ENCODE measurements at places on chromosomes 16 and 17.

DNA sequence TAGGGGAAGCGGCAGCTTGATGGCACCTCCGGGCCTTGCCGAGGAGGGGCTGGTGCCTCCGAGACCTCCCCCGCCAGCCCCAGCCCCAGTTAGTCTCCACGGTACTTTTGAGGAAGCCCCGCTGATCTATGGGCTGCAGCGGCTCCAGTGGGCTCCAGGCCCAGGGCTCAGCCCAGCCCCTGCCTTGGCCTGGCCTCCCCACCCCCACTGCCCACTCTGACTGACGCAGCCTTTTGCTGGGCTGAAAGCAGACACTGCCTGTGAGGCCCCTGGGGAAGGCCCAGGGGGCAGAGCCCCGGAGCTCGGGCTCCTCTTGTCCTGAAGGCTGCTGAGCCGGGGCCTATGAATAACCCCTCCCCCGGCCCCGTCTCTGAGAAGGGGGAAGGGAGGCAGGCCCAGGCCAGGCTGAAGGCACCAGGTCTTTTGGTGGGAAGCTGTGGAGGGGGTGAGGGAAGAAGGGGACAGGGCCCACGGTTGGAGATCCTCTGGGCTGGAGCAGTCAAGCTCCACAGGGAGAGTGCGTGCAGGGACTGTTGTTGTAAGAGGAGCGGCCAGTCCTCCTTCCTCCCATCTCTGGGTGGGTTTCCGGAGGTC, 7.5 kb upstream of the SMTNL2 start:
- no peak for DNase-seq

- DNase-seq = no peak
Observed at GRCh38 chr16:50079397-50080140, 13.8 kb downstream of the HEATR3 start.

DNA sequence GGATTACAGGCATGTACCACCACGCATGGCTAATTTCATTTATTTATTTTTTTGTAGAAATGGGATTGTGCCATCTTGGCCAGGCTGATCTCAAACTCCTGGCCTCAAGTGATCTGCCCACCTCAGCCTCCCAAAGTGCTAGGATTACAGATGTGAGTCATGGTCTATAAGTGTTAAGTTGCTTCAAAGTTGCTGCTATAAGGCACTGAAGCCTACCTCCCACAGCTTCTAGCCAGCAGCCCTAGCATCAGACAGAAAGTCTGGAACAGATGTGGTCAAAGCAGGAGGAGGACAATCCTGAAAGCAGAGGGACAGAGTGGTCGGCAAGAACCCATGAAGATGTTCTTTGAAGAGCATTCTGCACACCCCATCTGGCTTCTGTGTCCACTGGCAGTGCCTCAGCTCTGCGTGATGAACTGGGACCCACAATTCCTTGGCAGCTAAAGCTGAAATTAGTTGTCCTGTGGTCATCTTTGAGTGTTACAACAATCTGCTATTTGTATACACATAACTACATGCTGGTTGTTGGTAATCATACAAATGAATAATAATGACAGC, 11.2 kb downstream of the MAP3K14 start:
- no peak for DNase-seq

DNA sequence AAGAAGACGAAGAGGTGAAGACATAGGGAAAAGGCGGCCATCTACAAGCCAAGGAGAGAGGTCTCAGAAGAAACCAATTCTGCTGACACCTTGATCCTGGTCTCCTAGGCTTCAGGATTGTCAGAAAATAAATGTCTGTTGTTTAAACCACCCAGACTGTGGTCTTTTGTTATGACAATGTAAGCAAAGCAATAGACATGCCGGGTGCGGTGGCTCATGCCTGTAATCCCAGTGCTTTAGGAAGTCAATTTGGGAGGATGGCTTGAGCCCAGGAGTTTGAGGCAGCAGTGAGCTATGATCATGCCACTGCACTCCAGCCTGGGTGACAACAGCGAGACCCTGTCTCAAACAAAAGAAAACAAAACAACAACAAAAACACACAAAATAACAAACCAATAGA, 64.4 kb downstream of the HAPSTR1 start:
- DNase-seq = no peak

DNA sequence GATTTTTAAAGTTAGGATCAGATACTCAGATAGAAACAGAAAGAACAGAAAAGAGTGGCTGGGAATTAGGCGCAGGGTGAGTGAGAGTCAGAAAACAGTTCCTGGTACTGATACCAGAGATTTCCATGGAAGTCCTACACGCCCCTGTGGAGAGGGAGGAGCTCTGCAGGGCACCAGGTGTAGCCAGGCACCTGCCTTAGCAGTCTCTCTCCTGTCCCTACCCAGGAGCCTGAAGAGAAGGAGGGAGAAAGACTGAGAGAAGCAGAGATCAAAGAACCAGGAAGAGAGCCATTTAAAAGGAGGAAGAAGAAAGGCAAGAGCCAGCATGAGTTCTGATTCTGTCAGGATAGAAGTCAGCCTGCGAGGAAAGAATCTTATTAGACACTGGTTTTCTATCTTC, 65.0 kb downstream of the CBLN1 start:
- no peak for DNase-seq

- no peak for DNase-seq
Observed at GRCh38 chr17:17787568-17787967, 49.2 kb downstream of the SREBF1 start.

GRCh38 chr17:64326030-64326419, 63.0 kb upstream of the TEX2 start:
- DNase-seq = no peak

GRCh38 chr17:40558890-40559563, 6.2 kb downstream of the CCR7 start:
- no peak for DNase-seq

DNA sequence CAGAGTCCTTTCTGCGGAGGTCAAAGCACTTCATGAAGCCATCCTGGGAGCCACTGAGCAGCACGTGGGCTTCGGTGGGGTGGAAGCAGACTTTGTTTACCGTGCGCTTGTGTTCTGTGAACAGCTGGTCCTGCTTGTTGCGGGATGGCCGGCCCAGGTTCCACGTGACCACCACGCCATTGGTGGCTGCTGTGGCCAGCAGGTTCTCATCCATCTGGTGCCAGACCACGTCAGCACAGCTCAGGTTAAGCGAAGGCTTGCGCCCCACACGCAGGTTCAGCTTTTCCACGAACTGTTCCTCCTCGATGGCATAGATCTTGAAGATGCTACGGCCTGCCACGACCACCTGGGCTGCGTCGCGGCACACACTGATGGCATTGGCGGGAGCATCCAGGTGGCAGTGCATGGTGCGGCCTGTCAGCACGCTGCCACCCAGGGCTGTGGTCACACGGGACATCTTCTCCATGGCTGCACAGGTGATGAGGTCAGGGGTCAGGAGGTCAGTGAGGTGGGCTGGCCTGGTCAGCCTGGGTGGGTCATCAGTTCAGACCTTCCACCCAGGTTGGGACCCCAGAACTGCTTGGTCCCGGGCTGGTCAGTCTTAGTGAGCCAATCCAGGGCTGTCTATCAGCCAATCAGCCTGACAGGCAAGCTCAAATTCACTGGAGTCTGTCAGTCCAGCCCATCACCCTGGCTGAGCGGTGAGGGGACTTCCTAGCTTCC, 862 bp downstream of the WDR24 start:
- no peak for DNase-seq

DNA sequence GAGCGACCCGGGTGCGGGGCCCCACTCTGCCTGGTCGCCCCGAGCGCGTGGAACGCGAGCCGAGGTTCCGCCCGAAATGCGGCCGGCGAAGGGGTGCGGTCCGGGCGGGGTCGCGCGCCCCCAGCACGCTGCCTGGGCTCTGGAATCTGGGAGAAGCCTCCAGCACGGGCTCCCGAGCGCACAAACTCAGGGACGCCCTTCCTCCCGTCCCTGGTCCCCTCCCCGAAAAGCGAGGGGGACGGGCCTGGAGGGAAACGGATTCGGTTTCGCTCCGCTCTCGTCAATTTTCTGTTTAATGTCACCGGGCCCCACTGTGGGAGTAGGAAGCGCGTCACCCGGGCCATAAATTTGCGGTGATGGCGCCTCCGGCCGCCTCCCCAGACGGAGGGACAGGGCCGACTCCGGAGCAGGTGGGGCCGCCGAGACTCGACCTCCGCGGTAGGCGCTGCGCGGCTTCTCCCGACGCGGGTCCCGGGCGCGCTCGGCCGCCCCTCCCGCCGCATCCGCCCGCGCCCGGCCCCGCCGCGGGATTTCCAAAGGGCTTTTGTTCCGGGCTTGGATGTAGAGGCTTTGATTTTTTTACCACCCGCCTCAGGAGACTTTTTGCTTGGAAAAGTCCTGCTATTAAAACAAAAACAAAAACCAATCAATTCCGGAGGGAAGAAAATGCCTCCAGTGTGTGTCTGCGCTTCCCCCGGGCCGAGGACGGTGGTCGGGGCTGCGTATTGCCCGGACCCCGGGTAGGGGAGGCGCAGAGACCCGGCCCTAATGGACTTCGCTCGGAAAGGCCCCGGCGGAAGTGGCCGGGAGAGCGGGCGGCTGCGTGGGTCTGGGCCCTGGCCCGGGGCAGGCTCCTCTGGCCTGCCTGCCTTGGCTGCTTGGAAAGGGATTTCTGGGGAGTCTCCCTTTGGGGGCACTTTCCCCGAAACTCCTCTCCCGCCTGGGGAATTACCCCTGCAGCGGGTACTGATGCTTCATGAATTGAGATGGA, 7.9 kb upstream of the BAHCC1 start:
- peak; percentile 73 for DNase-seq

DNA sequence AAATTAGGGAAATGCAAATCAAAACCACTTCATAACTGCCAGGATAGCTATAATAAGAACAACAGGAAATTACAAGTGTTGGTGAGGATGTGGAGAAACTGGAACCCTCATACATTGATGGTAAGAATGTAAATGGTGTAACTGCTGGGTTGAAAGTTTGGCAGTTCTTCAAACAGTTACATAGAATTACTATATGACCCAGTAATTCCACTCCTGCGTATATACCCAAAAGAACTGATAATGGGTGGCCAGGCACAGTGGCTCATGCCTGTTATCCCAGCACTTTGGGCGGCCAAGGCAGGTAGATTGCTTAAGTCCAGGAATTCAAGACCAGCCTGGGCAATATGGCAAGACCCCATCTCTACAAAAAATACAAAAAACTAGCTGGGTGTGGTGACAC, 4.5 kb upstream of the CMTM4 start:
- DNase-seq = no peak

DNA sequence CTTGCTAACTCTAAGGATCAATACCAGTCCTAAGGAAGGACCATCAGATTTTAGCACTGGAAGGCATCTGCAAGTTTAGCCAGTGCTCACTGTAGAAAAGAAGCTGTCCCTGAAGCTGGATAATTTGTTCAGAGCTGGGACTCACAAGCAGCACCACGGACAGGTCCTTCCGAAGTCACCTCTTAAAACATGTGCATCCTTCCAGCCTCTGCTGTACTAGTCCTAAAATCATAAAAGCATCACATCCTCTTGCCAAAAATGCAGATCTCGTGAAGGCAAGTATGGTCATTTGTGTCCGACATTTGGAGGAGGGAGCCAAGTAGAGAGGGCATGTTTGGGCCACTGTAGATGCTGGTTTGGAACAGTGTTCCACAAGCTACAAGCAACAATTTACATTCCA, 506.9 kb downstream of the RBFOX1 start:
- DNase-seq = no peak

GRCh38 chr16:68066763-68067162, 18.4 kb upstream of the NFATC3 start:
- DNase-seq = no peak

GRCh38 chr17:78344666-78345065, 15.2 kb downstream of the SOCS3 start:
- no peak for DNase-seq

DNA sequence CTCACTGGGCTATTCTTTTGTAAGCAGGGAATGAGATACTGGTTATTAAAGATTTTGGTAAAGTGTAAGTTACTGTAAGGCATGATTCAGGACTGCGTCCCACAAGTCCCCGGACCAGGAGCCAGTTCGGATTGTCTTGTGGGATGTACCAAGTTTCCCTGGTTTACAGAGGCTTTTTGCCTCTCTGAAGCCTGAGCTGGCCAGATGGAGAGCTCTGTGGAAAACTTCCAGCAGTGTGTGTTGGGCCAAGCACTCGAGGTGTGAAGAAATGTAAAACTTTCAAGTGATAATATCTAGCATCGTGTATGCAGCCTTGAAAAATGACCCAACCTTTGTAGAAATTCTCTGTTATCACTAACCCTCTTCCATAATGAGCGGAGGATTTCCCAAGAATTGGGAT, 2.4 kb downstream of the EPN2 start:
- no peak for DNase-seq

- no peak for DNase-seq
Observed at GRCh38 chr17:39462631-39463375, 1.5 kb downstream of the CDK12 start.

GRCh38 chr16:3950343-3951193, 70.1 kb upstream of the CREBBP start:
- no peak for DNase-seq
